ENCODE measurements at places on chromosomes 6 and 20.

DNA sequence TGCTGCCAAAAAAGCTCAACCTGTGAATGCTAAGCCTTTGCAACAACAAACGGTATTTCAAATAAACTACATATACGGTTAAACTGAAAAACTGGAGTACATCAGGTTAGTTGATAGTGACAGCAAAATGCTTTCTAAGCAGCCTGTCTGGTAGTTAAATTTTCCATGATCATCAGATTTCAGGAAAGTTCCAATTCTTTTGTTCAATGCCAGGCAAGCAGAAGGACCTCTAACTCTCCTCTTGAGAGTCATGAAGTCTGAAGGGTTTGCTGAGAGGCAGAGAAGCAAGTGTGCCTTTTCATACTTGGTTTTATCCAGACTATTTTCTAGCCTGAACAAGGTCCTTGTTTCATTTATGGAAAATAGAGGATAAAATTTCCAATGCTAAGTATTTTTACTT lies 4.5 kb downstream of the FLRT3 start:
- no peak for DNase-seq

DNA sequence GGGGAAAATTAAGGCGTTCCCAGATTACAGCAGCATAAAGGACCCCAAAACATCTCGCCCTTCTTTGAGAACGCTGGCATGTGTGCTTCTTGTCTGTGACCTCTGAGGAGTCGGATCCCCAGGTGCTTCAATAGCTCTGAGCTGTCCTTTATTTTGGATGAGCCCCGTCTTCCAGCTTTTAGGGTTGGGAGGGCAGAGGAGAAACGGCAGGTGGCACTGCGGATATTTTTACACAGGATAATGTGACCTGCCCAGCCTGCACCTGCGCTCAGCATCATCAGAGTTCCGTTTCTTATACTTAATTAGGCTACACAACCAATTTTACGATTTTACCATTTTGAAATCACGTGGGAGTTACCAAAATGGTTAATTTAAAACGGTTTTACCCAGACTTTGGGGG lies 147.7 kb upstream of the RPS6KA2 start:
- no peak for DNase-seq

- no peak for DNase-seq
Observed at GRCh38 chr6:144899161-144899560, 614.0 kb downstream of the UTRN start.

DNA sequence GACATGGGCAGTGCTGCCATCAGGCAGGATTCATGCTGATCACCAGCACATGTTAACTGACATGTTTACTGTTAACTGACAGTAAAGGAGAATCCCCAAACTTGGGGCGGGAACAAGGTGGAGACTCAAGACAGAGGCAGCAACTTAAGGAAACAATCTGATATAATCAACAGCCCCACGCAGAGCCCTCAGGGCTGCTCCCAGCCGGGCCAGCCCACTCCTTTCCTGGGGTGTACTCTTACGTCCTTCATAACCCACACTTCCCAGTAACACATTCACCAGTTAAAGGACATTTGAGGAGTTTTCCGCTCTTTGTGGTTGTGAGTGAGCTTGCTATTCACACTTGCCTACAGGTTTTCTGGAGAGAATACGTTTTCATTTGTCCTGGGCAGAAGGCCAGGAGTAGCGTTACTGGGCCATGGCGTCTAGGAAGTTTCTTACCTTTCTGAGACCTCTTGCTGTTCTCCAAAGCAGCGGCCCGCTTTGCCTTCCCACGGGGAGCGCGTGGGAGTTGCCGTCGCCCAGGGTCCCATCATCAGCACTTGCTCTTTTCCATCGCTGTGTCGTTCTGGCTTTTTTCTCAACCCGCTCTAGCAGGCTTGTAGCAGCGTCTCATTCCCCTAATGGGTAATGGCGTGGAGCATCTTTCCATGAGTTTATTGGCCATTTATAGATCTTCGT lies 56.4 kb downstream of the FOXF2 start:
- DNase-seq, result no peak

DNA sequence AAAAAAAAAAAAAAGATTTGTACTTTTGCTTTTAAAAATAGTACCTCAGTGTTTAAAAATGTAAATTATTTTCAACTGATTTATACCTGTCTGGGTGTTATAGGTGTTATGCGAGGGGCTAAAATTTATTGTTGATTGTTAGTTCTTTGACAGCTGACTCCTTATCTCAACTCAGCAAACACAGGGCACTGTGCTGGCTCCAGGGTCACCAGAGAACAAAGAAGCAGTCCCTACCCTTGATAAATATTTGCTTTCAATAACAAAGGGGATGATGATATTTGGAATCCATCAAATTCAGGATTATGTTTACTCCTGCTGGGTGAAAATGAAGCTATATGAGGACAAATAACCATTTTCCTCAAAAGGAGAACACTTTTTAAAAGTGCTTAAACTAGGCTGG lies 34.2 kb upstream of the KAT14 start:
- DNase-seq, result no peak

All from stimulated activated CD4-positive, alpha-beta T cell treated with anti-CD3 and anti-CD28 coated beads, Interleukin-15, amount 100 ng/mL, for 1 hour (primary cell).